ENCODE measurements at places on chromosomes 16 and 17.

- DNase-seq = no peak
These were observed 67.7 kb upstream of the ARL4D start for GRCh38 chr17:43330876-43331639.

- DNase-seq = no peak
These were observed 8.2 kb upstream of the CMIP start for GRCh38 chr16:81436386-81436785.

GRCh38 chr16:9545522-9546437 lies 454.3 kb downstream of the HAPSTR1 start:
- DNase-seq = no peak

GRCh38 chr17:63740464-63741142 lies 996 bp downstream of the STRADA start:
- no peak for DNase-seq

- DNase-seq = no peak
These were observed 8.7 kb upstream of the ATP2A3 start for GRCh38 chr17:3972931-3973330.
